ENCODE measurements at places on chromosomes 3 and 15.

GRCh38 chr15:56608140-56608778 lies 125.0 kb downstream of the ZNF280D start:
- no peak for DNase-seq

GRCh38 chr15:96349034-96349856 lies 18.7 kb downstream of the NR2F2 start:
- DNase-seq: no peak

DNA sequence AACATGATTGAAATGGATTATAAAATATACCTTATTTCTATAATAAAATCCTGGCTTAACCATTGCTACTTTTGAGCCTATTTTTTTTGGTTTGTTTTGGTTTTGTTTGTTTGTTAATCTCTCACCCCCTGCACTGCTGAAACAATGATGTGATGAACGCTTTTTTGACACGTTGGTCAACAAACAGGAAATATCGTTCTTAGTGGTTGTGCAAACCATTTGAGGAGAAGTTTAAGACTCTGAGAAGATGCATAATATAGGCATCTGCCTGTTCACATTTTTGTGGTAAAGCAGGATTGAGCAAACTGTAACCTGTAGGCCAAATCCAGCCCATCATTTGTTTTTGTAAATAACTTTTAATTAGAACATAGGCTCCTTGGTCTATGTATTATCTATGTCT lies 75.5 kb upstream of the MDFIC2 start:
- no peak for DNase-seq

GRCh38 chr15:66886686-66887273 lies 178.6 kb upstream of the SMAD3 start:
- no peak for DNase-seq

Measured in GM04503 (cell line).